ENCODE measurements at places on chromosomes 2 and 18.

DNA sequence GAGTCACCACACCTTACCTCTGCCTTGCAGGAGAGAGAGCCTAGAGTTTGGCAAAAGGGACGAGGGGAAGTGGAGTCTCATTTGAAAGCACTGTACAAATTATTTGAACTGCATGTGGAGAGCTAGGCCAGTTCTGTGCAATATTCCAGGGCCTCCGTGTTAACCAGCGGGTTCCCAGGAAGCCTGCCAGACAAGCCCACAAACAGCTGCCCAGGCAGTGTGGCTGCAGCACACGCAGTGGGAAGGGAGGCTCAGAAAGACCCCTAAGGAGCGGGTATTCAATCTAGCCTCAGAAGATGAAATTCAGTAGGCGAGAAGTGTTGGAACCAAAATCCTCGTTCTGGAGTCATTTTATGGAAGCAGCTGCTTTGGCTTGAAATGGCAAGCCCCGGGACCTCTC, 30.7 kb downstream of the CNGA3 start:
- no peak for DNase-seq

- DNase-seq, result no peak
Measured at GRCh38 chr18:63905361-63905760, 2.4 kb upstream of the SERPINB10 start.

GRCh38 chr2:239266779-239267287, 134.0 kb downstream of the HDAC4 start:
- DNase-seq, result no peak

GRCh38 chr2:30216157-30216556, 15.2 kb upstream of the LBH start:
- DNase-seq, result no peak

DNA sequence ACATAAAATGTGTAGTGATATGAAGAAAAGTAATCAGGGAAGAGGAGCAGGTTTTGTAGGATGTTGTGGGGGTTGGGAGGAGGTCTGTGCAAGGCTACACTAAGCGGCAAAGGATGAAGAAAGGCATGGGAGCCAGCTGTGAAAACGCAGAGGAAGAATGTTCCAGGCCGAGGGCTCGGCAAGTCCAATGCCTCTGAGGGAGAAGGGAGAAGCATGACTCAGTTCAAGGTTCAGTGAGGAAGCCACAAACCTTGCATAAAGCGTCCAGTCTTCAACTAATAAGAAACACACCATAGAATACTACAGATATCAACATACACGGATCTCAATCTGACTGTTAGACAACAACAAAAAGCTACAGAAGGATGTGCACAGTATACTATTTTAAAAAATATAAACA, 16.2 kb downstream of the EPB41L3 start:
- DNase-seq, result no peak
